ENCODE measurements at places on chromosomes 2 and 18.

DNA sequence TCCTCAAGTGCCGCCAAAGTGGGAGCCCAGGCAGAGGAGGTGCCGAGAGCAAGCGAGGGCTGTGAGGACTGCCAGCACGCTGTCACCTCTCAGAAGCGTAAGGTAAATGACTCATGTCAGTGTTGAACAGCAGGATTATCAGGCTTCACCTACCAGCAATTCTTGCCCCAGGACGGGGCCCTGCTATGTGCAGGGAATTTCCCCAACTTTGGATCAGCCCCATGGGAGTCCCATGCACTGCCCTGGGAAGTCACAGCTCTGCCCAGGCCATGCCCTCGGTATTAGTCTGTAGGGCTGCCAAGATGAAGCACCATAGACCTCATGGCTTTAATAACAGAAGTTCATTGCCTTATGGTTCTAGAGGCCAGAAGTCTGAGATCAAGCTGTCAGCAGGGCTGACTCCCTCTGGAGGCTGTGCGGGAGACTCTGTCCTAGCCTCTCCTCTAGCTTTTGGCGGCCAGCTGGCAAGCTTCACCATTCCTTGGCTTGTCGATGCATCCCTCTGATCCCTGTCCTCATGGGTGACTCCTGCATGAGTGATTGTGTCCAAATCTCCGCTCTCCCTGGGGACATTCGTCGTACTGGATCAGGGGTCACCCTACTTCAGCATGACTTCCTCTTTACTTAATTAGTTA, 55.9 kb downstream of the TRPM8 start:
- no peak for DNase-seq

GRCh38 chr2:42706836-42707235, 57.1 kb downstream of the OXER1 start:
- no peak for DNase-seq

DNA sequence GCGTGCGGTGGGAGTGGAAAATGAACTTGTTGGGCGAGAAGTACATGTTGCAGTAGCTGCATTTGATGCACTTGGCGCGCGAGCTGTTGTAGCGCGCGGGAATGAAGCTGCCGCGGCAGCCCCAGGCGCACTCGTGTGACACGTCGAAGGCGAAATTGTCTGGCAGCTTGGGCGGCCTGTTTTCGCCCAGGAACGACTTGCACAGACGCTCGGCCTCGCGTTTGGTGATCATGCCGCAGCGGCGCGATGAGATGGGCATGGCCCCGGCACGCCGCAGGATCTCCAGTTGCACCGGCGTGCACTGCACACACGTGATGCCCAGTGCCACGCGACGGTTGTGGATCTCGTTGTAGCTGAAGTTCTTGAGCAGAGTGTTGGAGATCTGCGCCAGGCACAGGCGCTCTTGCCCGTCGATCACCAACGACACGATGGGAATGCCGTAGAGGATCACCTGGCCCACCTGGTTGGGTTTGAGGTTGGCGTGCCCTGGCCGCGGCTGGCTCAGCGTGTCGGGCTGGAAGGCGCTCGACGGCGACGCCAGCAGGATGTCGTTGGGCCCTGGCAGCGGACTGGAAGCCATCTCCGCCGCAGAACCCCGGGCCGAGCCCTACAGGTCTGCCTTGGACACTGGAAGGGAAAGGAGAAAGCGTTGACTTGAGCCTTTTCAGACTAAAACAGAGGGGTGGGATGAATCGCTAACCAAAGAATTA, 2.7 kb downstream of the SKOR2 start:
- DNase-seq, result no peak

DNA sequence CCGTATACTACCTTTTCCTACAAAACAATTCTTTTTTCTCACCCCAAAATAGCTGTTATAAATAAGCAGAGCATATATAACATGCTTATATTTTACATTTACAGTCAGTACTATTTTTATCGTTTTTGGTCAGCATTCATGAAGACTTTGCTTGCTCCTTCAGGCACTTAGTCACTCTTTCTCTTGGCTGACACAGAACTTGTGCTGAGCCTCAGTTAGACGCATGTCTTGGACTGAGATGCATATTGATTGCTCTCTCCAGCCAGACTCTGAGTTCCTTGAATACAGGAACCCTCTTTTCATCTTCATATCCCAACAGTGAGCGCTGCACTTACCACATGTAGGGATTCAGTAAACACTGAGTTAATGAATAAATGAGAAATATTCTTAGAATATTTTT, 158.3 kb downstream of the RTN4 start:
- no peak for DNase-seq

DNA sequence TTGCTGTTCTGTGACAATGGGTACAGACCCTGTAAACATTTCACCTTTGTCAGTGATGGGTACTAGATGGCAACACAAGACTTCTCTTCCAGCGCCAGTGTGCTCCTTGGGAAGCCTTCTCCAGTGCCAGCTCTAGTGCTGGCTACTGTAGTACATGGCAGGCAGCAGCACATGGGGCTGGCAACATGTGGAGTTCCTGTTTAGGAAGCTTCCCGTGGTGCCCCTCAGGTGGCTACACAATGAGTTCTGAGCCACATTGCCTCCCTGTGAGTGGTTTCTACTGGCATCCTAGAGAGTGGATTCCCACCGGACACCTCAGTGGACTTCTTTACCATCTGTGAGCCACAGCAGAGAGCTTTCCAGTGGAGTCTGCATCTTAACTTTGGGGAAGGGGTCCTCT, 302.1 kb downstream of the CYRIA start:
- no peak for DNase-seq

DNA sequence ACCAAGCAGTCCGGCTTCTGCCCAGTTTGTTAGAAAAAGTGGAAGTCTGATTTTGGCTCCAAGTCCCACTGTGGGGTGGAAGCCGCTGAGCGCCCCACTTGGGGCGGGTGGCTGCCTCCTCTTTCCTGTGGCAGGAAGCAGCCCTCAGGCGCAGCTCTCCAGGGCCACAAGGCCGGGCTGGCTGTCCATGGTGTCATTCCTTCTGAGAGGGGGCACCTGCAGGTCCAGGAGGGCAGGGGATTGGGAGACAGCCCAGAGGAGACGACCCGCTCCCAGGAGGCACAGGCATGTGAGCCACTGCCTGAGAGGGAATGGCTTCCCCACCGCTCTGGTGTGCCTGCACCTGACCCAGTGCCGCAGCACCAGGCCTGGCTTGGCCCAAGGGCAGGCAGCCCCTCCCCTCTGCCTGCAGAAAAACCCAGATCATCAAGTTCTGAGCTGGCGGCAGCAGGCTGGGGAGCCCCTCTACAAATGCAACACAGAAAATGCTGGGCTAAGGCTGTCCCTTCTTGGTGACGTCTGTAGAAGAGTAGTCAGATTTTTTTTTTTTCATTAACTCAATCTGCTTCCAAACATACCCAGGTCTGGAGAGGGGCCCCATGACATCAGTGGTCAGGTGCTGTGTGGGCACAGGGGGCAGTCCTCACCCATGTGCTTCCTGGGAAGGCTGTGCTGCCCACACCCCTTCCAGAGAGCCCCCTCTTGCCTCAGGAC, 38.4 kb downstream of the HS6ST1 start:
- no peak for DNase-seq

- DNase-seq, result no peak
Measured at GRCh38 chr2:99771681-99772333, 282.0 kb upstream of the REV1 start.

Data from CD4-positive, alpha-beta T cell treated with Interleukin-17A for 4 hours (primary cell).